ENCODE measurements at places on chromosomes 16 and 17.

GRCh38 chr16:84294531-84295142 is at the start of gene WFDC1:
Gene WFDC1 (plus strand): TSS chr16:84294878. CDS start chr16:84294972, 94 bp downstream.
- DNase-seq = no peak

DNA sequence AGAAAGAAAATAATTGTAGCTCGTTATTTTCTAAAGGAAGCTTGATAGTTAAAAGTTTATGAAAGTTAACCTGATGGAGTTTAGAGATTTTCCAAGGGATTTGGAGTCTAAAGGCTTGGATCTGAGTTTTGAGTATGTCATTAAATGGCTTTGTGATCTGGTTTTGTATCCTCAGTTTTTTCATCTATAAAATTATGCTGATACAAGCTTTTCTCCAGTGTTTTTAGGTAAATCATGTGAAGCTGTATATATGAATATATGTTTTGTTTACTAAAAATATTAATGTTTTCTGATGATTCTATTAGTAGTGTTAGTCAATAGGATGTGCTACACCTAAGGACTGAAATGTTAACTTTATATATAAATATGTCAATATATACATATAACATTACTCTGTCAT is 727.8 kb downstream of the CDH11 start:
- no peak for DNase-seq

DNA sequence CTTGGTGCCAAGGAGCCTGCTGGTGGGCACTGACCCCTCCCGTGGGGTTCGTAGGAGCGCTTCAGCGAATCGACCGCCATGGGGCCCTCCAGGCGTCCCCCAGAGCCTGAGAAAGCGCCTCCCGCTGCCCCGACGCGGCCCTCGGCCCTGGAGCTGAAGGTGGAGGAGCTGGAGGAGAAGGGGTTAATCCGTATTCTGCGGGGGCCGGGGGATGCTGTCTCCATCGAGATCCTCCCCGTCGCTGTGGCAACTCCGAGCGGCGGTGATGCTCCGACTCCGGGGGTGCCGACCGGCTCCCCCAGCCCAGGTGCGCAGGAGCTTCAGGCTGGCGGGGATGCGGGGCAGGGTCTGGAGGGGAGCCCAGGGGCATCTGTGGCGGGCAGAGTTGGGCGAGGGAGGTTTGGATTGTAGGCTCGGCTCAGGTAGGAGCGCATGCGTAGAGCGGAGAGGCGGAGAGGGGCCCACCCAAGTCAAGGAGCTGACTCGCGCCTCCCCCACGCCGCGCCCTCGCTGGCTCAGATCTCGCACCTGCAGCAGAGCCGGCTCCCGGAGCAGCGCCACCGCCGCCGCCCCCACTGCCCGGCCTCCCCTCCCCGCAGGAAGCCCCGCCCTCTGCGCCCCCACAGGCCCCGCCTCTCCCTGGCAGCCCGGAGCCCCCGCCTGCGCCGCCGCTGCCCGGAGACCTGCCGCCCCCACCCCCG is 19.8 kb downstream of the FMNL1 start:
- DNase-seq = no peak

- no peak for DNase-seq
These were observed 33.4 kb downstream of the CDH13 start for GRCh38 chr16:82660075-82660645.

DNA sequence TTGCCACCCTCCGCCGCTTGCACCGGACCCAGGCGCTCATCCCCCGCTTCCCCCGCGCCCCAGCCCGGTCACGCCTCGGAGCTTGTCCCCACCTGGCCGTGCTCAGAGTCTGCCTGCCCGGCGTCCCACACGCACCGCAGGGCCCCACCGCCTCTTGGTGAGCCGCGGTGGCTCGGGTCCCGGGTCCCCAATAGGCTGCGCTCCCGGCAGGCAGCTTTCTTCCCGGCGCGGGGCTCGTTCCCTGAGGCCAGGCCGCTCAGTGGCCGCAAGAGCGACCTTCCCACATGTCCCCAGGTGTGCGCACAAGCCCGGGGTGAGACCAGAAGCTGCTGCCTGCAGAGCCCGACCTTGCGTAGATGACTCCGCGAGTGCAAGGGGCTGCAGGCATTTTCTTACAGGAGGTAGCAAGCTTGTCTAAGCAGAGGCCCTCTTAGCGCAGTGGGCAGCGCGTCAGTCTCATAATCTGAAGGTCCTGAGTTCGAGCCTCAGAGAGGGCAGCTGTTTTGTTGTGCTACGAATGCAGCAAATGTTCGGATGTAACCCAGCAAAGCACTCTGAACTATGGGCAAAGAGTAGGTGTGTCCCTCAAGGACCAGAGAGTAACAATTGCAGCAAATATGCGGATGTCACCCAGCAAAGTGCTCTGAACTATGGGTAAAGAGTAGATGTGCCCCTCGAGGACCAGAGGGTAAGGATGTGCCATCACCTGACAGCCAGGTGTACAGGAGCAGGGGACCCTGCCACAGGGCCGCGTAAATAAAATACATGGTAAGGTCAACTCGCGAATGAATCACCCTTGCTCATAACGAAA is 15.6 kb downstream of the TLE7 start:
- peak; percentile 27 for DNase-seq

- DNase-seq = no peak
These were observed 7.3 kb downstream of the VAT1 start for GRCh38 chr17:43014649-43015542.

DNA sequence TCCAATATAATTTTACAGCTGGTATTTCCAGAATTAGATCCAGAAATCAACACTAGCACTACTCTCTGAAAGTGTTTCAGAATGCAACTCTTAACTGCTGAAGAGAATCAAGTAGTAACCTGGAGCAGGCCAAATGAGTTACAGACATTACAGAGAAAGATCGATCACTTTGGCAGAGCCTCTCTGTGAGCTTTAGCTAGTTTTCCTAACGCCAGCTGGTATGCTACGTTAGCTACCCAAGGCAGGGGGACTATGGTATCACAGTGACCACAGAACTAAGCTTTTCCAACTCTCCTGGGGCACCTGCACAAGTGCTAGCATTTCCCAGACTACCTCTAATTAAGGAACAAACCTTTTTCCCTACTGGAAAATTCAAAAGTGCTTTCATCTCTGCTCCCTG is 30.4 kb downstream of the TRAF4 start:
- no peak for DNase-seq

- no peak for DNase-seq
These were observed 3.7 kb downstream of the PEMT start for GRCh38 chr17:17587614-17588337.

GRCh38 chr17:59830007-59830630 is 62.6 kb downstream of the TUBD1 start:
- DNase-seq = no peak

DNA sequence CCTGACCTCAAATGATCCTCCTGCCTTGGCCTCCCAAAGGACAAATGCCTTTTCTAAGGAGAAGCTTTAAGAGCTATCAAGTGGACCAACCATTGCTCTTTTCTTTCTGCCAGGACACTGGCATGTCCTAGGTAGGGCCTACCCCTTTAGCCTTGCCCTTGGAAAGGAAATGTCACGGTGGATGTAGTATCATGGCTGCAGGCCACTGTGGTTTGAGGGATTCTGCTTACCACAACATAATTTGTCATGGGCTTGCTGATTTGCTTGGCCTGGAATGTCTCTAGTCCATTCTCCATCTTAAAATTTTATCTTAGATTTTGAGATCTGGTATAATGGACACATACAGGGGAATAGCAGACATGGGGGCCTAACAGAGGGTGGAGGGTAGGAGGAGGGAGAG is 6.0 kb downstream of the KRT20 start:
- DNase-seq = no peak

- DNase-seq = no peak
These were observed 113.2 kb upstream of the MAF start for GRCh38 chr16:79713609-79714309.

GRCh38 chr16:50683689-50684374 is 2.7 kb upstream of the SNX20 start:
- no peak for DNase-seq

GRCh38 chr17:65446838-65447526 is 114.5 kb downstream of the AXIN2 start:
- DNase-seq = no peak

GRCh38 chr17:10186771-10187410 is 11.5 kb downstream of the GAS7 start:
- DNase-seq = no peak

DNA sequence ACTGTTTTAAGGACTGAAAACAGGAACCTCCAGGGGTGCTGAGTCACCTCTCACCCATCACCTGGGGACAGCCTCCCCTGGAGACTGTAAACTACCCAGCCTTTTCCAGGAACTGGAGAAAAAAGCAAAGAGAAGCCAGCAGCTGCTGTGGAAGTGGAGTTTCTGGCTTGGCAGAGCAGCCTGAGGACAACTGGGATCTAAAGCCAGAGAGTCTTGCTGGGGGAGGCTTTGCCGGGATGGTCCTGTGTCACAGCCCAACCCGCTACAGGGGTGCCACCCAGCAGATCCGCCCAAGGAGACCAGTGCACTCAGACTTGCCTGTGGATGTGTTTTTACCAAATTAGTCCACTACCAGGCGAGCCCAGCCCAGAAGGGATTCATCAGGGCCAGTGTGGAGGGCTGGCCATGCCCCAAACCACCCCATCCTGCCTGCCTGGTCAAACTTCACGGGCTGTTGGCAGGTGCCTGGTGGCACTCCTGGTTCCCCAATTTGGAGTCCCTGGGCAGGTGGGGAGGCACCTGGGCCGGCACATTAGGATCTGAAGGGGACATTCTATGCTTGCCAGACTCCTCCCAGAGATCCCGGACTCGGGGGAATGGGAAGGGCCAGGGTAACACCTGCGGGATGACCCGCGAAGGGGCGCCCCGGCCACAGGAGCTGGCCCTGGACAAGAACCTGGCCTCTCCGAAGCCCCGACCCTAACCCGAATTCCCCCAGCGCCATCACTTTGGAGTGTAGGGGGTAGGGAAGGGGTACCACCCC is 771 bp downstream of the MSRB1 start:
- no peak for DNase-seq

- no peak for DNase-seq
These were observed 431.3 kb downstream of the MAF start for GRCh38 chr16:79169239-79169638.

- no peak for DNase-seq
These were observed 43.3 kb upstream of the ATP2A3 start for GRCh38 chr17:4007346-4008081.
